Stimulated activated CD4-positive, alpha-beta T cell treated with anti-CD3 and anti-CD28 coated beads, Interleukin-15, amount 100 ng/mL, for 1 hour (primary cell): ENCODE measurements at places on chromosomes 16 and 17.

DNA sequence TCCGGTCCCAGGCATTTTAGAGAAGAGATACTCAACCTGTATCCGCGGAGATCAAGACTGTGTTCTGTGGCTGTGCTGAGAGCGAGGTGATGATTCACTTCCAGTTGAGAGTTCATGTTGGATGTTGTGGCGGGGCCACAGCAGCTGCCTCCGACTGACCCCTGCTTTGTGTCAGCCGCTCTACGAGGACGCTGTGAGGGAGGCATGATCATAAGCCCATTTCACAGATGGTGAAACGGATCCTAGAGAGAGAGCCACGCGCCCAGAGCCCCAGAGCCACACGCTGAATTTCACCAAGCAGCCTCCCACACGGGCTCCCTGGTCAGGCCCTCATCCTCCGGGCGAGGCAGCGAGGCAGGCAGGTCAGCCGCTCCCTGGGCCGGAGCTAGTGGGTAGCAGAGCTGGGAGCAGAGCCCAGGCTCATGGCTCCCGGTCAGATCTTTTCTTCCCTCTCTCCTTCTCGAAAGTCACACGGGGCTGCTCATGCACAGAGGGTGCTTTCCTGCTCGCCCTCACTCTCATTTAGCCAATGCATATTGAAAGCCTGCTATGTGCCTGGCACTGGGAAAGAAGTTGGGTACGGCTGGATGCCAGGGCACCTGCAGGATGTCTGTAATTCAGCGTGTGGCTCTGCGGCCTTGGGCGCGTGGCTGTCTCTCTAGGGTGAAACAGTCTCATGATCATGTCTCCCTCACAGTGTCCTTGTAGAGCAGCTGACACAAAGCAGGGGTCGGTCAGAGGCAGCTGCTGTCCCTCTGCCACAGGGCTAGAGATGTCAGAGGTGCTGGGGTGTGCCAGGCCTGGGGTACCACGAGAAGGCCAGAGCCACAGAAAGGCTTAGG, 155.6 kb upstream of the CHMP6 start:
- DNase-seq = no peak

- DNase-seq = no peak
These were observed 17.3 kb downstream of the CDR2 start for GRCh38 chr16:22356930-22357634.

GRCh38 chr17:42304187-42305030, 16.1 kb downstream of the STAT5A start:
- DNase-seq = no peak

- DNase-seq = no peak
These were observed 113.4 kb upstream of the RCVRN start for GRCh38 chr17:10018461-10018891.
